Naive thymus-derived CD4-positive, alpha-beta T cell (primary cell): ENCODE measurements at places on chromosomes 13 and 19.
A peak's percentile ranks its signal among the peaks of the same experiment; 100 is the strongest.

GRCh38 chr13:113876346-113877148, 12.7 kb upstream of the GAS6 start:
- no peak for DNase-seq

DNA sequence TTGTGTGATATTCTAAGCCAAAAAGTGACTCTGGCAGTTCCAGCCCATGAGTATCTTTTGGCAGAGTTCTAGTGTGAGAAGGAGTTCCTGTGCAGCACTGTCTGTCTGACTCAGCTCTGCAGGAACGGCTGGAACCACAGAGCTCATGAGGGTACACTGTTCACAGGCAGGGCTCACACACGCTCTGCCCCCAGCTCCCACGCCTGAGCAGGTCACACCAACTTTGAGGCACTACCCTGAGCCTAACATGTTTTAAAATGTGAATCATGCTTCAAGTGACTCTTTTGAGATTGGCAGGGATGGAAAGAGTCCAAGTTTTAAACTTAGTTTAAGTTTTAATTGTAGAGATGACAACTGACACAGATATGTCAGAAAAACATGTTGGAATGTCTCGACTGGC, 1203.3 kb downstream of the UQCRFS1 start:
- DNase-seq: no peak

- DNase-seq: no peak
These were observed 125.0 kb upstream of the SOX1 start for GRCh38 chr13:111941845-111942447.

- DNase-seq: no peak
These were observed 41.4 kb upstream of the FGF14 start for GRCh38 chr13:102443249-102443648.

DNA sequence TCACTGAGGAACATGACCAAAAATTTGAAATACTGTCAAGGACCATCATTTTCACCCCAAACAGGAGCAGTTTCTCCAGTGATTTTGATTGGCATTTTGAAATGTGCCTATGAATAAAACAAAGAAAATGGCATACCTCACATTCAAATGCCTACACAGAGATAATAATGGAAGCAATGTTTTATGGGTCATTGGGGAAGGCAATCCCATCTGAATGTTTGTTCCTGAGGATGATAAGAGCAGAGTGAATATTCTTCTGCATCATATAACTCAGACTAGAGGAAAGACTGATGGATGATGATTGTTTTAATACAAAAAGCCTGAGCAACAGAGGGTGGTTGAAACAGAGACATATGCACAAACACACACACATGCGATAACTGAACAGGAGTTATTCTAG, 2749.9 kb downstream of the PCDH9 start:
- no peak for DNase-seq

- DNase-seq: no peak
These were observed 210.1 kb downstream of the GGACT start for GRCh38 chr13:100378533-100378932.

GRCh38 chr19:4518345-4519171, at the start of gene PLIN4:
TSS of gene PLIN4 (minus strand) at chr19:4518486. CDS start at chr19:4518272, 214 bp downstream.
- no peak for DNase-seq

DNA sequence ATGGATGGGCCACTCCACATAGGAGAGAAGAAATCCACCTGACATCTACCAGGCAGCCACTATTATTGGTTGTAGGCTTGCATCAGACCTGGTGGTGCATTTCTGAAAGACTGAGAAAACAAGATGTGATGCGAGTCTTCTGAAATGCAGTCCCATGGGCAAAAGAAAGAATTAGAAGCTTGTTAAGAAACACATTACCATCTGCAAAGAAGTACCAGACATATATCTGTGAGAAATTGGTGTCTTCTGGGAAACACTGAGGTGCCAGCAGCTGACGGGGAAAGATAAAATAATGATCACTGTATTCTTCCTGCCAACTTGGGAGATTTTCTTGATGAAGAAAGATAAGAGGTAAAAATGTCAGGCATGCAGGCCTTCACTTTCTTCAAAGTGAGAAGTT, 14.4 kb downstream of the AMER2 start:
- DNase-seq: no peak

GRCh38 chr13:93307651-93308050, 81.0 kb downstream of the GPC6 start:
- no peak for DNase-seq

DNA sequence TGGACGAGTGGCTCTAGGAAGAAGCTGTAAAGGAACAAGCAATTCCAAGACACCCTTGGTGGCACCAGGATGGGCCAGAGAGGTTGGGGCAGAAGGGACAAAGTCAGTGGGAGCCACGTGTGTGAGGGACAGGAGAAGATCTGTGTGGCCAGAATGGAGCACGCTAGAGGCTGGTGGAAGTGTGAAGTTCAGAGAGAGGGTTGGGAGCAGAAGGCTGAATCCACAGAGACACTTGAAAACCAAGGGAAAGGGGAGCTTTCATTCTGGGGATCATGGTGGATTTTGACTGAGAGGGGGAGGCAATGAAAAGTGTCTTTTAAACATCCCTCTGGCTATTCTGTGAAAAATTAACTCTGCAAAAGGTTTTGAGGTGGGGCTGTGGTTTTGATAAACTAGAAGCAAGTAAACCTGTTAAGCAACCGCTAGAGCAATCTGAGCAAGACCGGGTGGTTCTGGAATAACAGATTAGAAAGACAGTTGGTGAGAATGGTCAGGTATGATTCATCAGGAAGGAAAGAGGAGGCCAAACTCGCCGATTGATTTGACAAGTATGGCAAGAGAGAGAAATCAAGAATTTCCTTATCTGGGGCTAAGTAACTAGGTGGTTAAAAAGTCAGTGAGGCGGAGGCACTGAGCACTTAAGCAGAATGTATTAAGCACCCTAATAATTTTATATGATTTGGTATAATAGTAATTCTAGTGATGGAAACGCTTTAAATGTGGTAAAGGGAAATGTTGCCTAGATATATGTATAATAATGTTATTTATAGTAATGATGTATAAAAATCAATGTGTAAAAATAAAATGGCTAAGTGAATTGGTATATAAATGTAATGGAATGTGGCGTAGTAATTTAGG, 140.0 kb downstream of the MYO16 start:
- DNase-seq: no peak

DNA sequence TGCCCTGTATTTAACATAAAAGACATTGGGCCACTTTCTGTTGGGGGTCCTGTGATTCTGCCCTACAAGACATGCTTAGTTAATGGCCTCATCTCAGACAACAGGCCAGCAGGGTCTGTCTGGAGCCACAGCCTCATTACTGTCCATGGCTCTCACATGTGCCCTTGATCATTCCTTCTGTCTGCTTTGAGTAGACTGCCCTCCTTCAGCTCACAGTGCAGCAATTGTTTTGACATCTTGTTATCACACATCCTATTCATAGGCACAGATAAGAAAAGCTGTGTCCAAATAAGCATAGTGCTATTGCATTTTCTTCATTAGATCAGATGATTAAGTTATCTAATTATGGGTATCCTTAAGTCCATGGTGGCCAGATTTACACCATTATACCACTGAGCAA, 127.9 kb downstream of the KCTD12 start:
- DNase-seq: no peak

DNA sequence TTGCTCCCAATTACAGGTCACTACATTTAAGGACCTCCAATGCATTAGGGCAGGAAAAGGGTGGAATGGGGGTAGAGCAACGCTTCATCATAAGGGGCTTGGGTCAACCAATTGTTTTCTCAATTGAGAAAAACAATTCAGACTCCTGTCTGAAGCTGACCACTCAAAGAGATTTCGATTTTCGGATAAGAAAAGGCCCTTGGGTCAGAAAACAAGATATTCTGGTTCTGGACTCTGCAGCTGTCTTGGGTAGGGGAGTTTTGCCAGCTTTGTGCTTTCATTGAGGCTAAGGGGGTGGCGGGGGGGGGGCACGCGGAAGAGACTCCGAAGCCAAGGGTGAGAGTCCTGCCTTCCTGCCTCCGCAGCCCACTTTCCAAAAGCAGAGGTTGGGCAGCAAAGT, 4.8 kb upstream of the ZNF98 start:
- no peak for DNase-seq

GRCh38 chr13:113946409-113947181, 27.3 kb downstream of the C13orf46 start:
- no peak for DNase-seq

- DNase-seq: no peak
These were observed 3.4 kb downstream of the EVI5L start for GRCh38 chr19:7833225-7834099.

GRCh38 chr13:93004919-93005318, 221.7 kb upstream of the GPC6 start:
- DNase-seq: no peak

DNA sequence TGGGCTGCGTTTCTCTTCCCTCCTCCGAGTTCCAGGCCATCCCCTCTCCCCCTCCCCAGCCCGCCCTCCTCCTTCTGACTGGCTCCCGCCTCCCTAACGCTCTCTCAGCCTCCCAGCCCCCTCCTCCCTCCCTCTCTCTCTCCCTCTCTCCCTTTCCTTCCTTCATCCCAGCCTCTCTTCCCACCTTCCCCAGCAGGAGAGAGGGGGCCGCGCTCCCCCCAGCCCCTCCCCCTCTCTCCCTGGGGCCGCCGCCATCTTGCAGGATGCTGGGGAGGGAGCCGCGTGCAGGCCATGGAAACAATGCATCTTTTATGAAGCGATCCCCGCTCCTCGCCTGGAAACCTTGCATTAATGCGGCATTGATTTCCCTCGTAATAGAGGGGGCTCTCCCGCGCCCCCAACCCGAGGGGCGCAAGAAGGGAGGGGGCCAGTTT, 42.6 kb upstream of the ADGRL1 start:
- DNase-seq: peak; percentile 38

DNA sequence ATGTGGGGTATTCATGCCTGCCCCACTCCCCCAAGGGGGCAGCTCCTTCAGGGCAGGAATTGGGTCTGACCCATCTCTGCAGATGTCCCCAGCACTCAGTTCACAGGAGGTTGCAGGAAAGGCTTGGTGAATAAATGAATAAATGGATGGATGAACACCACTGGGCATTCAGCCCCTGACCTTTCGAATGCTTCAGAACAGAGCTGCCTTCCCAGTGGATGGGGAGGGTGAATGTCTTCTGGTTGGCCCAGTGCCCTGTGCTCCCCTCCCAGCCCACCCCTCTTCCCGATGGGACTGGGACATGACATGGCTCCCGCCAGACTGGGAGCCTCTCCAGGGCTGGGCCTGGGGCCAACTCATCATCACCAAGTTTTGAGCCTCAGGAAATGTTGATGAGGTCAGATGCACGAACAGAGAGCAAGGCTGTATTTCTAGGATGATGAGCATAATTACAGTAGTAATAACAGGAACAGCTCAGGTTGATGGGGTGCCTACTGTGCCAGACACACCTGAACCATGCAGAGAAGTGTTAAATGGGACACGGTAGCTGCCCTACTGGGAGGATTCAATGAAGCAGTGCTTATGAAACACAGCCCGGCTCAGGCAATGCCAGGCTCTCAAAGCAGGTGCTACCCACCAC, 25.7 kb downstream of the VRK3 start:
- no peak for DNase-seq

DNA sequence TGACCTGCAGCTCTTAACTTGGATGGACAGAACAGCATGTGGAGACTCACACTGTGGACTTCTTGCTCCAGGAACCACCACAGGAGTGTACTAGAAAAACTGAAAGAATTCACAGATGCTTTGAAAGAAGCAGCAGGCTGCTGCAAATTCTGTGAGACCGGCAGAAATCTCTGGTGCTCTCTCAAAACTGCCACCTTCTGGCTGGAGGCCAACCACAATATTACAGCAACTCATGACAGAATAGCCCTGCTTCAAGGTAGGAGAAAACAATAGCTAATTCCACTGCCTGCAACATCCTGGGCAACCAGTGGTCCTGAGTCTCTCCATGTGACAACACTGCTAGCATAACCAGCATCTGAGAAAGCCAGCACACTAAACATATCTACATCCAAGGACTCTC, 26.9 kb downstream of the CDK8 start:
- DNase-seq: no peak

DNA sequence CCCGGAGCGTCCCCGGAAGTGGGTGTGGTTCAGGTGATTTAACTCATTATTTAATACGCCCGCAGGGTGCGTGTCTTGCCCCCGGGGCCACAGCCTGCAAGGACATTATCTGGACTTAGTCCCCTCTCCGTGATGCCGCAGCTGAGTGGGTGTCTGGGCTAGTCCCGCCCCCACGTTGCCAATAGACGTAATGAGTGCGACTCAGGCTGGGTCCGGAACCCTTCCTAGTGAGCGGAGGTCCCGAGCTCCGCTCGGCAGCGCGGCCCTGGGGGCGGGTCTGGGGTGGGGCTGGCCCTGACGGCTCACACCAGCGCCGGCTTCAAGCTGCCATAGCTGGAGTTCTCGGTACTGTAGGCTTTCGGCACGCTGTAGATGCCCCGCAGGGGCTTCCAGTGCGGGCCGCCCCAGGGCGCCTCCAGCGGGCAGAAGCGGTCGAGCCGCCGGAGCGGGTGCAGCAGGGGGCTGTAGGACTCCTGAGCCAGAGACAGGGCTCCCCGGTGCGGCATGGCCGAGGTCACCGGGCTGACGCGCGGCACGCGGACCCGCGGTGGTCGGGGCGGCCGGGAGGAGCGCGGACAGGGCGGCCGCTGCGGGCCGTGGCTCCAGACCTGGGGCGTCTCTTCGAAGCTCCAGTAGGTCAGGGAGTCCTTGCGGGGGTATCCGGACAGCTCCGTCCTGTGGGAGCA, 918 bp upstream of the LHB start:
- peak; percentile 64 for DNase-seq

DNA sequence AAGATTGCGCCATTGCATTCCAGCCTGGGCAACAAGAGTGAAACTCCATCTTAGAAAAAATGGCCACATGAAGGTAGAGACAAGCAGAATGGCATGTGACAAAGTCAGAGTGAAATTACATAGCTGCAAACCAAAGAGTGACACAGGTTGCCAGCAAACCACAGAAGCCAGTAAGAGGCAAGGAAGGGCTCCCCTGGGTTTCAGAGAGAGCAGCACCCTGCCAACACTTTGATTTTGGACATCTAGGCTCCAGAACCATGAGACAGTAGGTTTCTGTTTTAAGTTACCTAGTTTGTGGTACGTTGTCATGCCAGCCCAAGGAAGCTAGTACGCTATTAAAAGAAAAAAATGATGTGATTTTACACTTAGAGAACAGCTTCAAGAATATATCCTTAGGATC, 1.9 kb downstream of the NLRP4 start:
- no peak for DNase-seq

DNA sequence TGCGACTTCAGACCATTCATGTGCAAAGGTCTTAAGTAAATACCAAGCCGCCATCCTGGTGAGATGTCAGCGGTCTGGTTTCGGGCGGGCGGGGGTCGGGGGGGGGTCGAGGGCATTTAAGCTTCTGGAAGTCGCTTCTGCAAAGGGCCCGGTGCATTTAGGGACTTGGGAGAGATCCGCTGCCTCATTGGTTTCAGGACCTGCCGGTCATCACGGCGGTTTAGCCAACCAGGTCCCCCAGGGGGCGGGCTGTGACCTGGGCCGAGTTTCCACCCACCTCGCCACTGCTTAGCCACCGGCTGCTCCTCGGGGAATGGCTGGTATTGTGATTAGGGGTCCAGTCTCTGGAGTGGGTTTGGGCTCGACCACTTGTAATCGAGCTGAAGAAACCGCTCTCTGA, 7.8 kb downstream of the ANKLE1 start:
- DNase-seq: no peak

GRCh38 chr13:72181661-72182060, 314.7 kb upstream of the DACH1 start:
- DNase-seq: no peak

- no peak for DNase-seq
These were observed 304 bp downstream of the EVI5L start for GRCh38 chr19:7830272-7830771.
